ENCODE measurements at places on chromosomes 5 and 9. TPM values are rescaled to one million over a fixed set of nuclear protein-coding genes. Genes with fewer than 3 reads are reported as not detected.

GRCh38 chr5:148202531-148203203 lies at the start of gene SPINK6:
Gene SPINK6, plus strand, starts transcription at chr5:148203042. Its CDS starts 55 bp downstream, at chr5:148203097.
- H3K4me1 ChIP-seq = peaks cover 6% of the 10 kb centered on the region
- H3K27me3 ChIP-seq = peaks cover 17% of the 10 kb centered on the region
- H3K36me3 ChIP-seq = no peaks in the 10 kb centered on the region
- H3K4me3 ChIP-seq = no peak within 1 kb of the TSS

DNA sequence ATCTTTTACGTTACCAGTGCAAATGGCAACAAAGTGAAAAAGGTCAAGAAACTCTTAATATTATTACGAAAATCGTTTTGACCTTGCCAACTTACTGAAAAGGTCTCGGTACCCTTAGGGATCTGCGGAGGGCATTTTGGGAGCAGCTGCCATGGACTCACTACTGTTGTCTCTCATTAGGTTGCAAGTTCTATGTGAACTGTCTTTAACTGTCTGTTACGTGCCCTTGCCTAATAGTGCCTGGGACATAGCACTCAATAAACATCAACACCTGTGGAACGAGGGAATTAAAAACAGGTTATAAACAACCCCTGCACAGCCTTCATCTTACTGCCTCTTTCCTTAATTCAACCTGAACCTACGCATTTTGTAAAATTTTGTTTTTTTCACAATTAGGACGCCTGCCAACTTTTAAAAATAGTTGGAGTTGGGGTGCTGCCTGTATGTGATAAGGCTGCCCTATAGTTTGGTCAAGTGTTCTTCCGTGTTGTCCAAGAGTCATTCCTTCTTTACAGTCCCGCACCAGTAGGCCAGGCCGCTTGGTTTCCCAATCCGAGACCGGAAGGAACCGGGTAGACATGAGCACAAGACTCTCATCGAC lies 527 bp upstream of the SREK1 start:
- H3K4me3 ChIP-seq = peak overlapping the region; percentile 93
- peak overlapping the region; percentile 99 for H3K27ac ChIP-seq
- no peaks in the 10 kb centered on the region for H3K27me3 ChIP-seq
- no peaks in the 10 kb centered on the region for H3K36me3 ChIP-seq
- no peak for DNase-seq

- peaks cover 5% of the 10 kb centered on the region for H3K27me3 ChIP-seq
- H3K4me1 ChIP-seq = no peaks in the 10 kb centered on the region
- H3K27ac ChIP-seq = no peak overlapping the region
- H3K4me3 ChIP-seq = no peak overlapping the region
- H3K36me3 ChIP-seq = peaks cover 4% of the 10 kb centered on the region
- DNase-seq = no peak
These were observed 399.0 kb upstream of the MEF2C start for GRCh38 chr5:89281766-89282553.

DNA sequence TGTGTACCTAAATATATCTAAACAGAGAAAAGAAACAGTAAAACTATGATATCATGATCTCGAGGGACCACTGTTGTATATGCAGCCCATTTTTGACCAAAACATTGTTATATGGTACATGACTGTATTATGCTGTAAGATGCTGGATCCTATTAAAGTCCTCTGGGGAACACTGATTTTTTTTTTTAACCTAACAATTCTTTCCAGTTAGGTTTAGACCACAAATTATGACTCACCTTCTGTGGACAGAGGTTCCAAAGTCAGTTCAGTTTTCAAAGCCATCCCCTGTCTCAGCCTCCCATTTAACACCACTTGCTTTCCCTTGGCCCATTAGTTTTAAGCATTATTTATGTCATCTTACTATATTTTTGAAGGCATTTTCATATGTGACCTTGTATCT lies 27.1 kb downstream of the TRMO start:
- no peaks in the 10 kb centered on the region for H3K36me3 ChIP-seq
- H3K27ac ChIP-seq = no peak overlapping the region
- H3K27me3 ChIP-seq = no peaks in the 10 kb centered on the region
- no peak for DNase-seq
- no peaks in the 10 kb centered on the region for H3K4me1 ChIP-seq
- H3K4me3 ChIP-seq = no peak overlapping the region

DNA sequence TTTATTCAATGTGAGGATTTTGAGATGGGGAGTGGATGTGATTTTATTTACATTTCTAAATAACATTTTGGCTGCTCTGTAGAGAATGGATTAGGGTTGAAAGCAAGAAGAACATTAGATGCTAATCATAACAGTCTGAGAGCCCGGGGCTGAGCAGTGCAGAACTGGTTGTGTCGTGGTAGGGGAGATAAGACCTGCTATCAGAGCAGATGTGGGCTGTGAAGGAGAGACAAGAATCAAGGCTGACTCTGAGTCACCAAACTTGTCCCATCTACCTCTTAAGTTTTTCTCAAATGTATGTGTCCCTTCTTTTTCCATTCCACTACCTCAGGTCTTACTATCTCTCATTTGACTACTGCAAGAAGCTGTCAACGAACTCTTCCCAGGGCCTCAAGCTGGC lies 35.4 kb upstream of the SLC28A3 start:
- H3K36me3 ChIP-seq = no peaks in the 10 kb centered on the region
- no peak overlapping the region for H3K4me3 ChIP-seq
- DNase-seq = no peak
- no peaks in the 10 kb centered on the region for H3K27me3 ChIP-seq
- H3K4me1 ChIP-seq = peaks cover 36% of the 10 kb centered on the region
- no peak overlapping the region for H3K27ac ChIP-seq

GRCh38 chr9:108852079-108852478 lies 3.7 kb downstream of the ACTL7B start:
- H3K4me1 ChIP-seq = no peaks in the 10 kb centered on the region
- no peak for DNase-seq
- H3K27me3 ChIP-seq = no peaks in the 10 kb centered on the region
- H3K27ac ChIP-seq = no peak overlapping the region
- H3K36me3 ChIP-seq = no peaks in the 10 kb centered on the region

DNA sequence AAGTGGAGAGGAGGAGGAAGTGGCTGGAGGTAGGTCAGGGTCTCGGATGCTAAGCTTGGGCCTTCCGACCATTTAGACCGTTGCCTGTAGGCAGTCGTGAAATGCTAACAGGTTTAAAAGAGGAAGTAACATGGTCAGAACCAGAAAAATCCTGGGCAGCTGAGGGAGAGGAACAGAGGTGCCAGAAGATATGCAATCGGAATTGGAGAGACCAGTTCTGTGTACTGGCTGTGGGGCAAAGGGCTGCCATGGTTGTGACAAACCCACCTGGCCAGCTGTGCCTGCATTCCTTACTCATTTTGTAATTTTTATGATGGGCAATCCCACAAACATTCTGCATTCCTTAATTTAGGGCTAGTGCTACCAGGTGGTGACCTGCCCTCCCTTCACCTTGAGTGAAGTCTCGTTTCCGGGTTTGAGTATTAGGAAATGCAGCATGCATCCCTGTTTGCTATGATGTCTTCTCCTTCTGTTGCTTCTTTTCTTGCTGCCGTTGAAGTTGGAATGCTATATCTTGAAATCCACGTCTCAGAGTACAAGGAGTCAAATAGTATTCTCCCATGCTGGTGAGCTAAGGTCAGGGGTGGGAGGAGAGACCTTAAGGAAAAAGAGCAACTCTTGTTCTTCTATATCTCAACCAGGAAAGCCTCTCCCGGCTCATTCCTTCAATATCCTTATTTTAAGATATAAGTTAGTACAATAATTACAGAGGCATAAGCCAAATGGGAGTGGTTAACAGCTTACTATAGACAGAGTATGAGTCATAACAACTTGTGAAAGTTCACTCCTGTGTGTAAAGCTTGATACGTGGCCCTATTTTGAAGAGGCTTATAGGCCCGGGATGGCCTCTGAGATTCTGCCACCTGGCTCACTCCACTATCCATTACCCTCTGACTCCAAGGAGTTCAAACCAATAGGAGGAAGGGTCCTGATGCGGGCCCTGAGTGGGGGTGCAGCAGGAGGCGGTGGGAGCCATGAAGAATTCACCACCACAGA lies 37.0 kb downstream of the B4GALT1 start:
- peaks cover 35% of the 10 kb centered on the region for H3K36me3 ChIP-seq
- peak overlapping the region; percentile 99 for H3K27ac ChIP-seq
- peaks cover 71% of the 10 kb centered on the region for H3K4me1 ChIP-seq

- peaks cover 28% of the 10 kb centered on the region for H3K4me1 ChIP-seq
- peaks cover 29% of the 10 kb centered on the region for H3K27me3 ChIP-seq
- peak overlapping the region; percentile 82 for H3K4me3 ChIP-seq
- peak overlapping the region; percentile 63 for H3K27ac ChIP-seq
These were observed 787 bp upstream of the N4BP3 start for GRCh38 chr5:178112545-178112944.

- peak; percentile 94 for DNase-seq
- H3K36me3 ChIP-seq = no peaks in the 10 kb centered on the region
- no peak overlapping the region for H3K4me3 ChIP-seq
- peaks cover 10% of the 10 kb centered on the region for H3K4me1 ChIP-seq
These were observed 19.3 kb upstream of the CAMSAP1 start for GRCh38 chr9:135926402-135927194.

DNA sequence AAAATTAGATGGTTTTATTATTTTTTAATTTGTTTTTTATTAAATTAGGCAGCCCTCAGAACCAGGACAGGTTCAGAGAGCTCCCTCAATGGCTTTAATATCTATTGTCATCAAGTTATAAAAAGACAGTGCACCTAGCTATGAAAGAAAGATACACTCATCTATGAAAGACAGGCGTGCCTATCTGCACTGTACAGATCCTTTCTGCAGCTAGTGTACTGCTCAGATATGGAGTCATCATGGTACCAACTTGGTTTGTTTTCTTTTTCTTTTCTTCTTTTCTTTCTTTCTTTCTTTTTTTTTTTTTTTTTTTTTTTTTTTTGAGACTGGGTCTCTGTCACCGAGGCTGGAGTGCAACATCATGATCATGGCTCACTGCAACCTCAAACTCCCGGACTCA lies 54.8 kb upstream of the GPBP1 start:
- H3K27me3 ChIP-seq = peaks cover 2% of the 10 kb centered on the region
- no peaks in the 10 kb centered on the region for H3K36me3 ChIP-seq
- DNase-seq = no peak
- H3K27ac ChIP-seq = no peak overlapping the region

- H3K27me3 ChIP-seq = no peaks in the 10 kb centered on the region
- H3K36me3 ChIP-seq = no peaks in the 10 kb centered on the region
- no peak overlapping the region for H3K27ac ChIP-seq
- no peak for DNase-seq
These were observed 199.5 kb upstream of the TAS2R1 start for GRCh38 chr5:9829621-9830020.

- H3K4me1 ChIP-seq = no peaks in the 10 kb centered on the region
- no peak overlapping the region for H3K27ac ChIP-seq
- H3K27me3 ChIP-seq = no peaks in the 10 kb centered on the region
- no peak for DNase-seq
These were observed 640.4 kb upstream of the CDH10 start for GRCh38 chr5:25285136-25285535.

GRCh38 chr5:96372726-96373380 lies 60.2 kb downstream of the PCSK1 start:
- no peaks in the 10 kb centered on the region for H3K4me1 ChIP-seq
- H3K27me3 ChIP-seq = peaks cover 24% of the 10 kb centered on the region
- H3K27ac ChIP-seq = no peak overlapping the region
- DNase-seq = no peak

DNA sequence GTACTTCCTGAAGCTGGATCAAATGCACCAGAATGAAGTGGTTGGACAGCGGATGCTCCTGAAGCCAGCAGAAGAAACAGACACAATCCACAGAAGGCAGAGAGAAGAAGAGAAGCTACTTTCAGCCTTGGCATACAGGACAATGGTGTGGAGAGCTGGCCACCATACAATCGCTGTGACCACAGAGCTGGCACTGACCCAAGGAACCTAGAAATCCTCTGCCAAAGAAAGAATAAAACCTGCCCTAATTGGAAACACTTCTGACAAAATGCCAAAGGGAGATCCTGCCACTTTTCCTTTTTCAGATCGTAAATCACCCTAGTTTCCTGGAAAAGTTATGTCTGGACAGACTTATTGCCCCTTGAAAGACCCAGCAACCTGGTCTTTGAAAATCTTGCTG lies 77.8 kb downstream of the BAAT start:
- H3K36me3 ChIP-seq = no peaks in the 10 kb centered on the region
- no peak overlapping the region for H3K4me3 ChIP-seq
- DNase-seq = no peak
- H3K4me1 ChIP-seq = no peaks in the 10 kb centered on the region

GRCh38 chr5:57581772-57582171 lies 99.2 kb upstream of the ACTBL2 start:
- H3K27me3 ChIP-seq = no peaks in the 10 kb centered on the region
- DNase-seq = no peak
- H3K4me3 ChIP-seq = no peak overlapping the region

DNA sequence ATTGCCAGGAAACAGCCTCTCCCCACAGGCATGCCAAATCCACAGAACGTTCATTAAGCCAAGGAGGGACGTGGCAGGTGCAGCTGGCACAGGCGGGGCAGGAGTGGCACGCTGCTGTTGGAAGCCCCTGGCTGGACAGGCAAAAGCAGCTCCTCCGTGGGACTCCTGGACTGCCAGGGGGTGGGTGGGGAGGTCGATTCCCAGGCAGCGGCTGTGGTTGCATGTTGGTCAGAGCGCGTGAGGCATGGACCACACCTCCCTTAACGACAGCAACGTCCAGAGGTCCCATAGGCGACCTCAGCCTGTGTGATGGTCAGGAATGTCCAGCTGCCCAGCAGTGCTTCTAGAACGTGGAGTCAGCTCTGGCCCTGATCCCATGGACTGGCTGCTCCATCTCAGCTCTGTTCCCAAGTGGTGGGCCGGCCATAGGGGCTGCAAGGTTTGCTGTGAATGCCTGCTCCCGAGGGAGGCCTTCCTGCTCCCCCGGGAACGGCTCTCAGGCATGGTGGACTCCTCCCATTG lies 6.9 kb downstream of the SLC6A19 start:
- no peaks in the 10 kb centered on the region for H3K4me1 ChIP-seq
- H3K4me3 ChIP-seq = no peak overlapping the region
- DNase-seq = no peak
- H3K36me3 ChIP-seq = no peaks in the 10 kb centered on the region
- no peak overlapping the region for H3K27ac ChIP-seq
- H3K27me3 ChIP-seq = peaks cover 8% of the 10 kb centered on the region

GRCh38 chr5:55855509-55855908 lies 4.4 kb downstream of the IL31RA start:
- H3K27me3 ChIP-seq = peaks cover 26% of the 10 kb centered on the region
- DNase-seq = no peak
- no peaks in the 10 kb centered on the region for H3K36me3 ChIP-seq
- H3K4me3 ChIP-seq = peak overlapping the region; percentile 65
- H3K4me1 ChIP-seq = peaks cover 42% of the 10 kb centered on the region

DNA sequence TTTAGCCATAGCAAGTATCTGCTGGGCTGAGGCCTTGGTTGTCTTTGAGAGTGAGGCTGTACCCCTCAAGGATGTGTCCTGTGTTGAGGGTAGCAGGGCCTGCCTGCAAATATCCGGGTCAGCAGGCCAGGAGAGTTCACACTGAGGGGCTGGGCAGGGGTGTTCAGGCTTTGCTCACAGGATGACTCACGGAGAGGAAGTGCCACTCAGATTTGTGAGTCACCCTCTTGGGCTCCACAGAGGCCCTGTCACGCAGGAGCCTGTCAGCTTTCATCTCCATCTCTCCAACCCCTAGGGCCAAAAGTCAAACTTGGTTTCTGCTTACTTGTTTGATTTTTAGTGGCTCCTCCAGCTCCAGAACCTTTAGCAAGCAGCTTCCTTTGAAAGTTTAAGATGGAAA lies 211.5 kb downstream of the SEC61B start:
- H3K4me1 ChIP-seq = peaks cover 25% of the 10 kb centered on the region
- H3K27me3 ChIP-seq = no peaks in the 10 kb centered on the region
- H3K27ac ChIP-seq = peak overlapping the region; percentile 90
- H3K36me3 ChIP-seq = peaks cover 12% of the 10 kb centered on the region
- peak overlapping the region; percentile 42 for H3K4me3 ChIP-seq
- peak; percentile 93 for DNase-seq

Gene RLN1
- not detected for total RNA-seq

Gene COMMD10
- total RNA-seq = 26.9 TPM

Gene ISOC1
- total RNA-seq = 26.4 TPM

Gene OBP2B
- total RNA-seq = not detected

Gene ROPN1L
- 0.57 TPM for total RNA-seq

Gene POU4F3
- total RNA-seq = not detected

Gene SOX30
- total RNA-seq = not detected
